ENCODE measurements at places on chromosomes 7 and 10.

GRCh38 chr10:23657677-23658076 is 218.8 kb downstream of the OTUD1 start:
- DNase-seq: no peak

- no peak for DNase-seq
These were observed 6.2 kb upstream of the ITGB1 start for GRCh38 chr10:32964270-32964669.

DNA sequence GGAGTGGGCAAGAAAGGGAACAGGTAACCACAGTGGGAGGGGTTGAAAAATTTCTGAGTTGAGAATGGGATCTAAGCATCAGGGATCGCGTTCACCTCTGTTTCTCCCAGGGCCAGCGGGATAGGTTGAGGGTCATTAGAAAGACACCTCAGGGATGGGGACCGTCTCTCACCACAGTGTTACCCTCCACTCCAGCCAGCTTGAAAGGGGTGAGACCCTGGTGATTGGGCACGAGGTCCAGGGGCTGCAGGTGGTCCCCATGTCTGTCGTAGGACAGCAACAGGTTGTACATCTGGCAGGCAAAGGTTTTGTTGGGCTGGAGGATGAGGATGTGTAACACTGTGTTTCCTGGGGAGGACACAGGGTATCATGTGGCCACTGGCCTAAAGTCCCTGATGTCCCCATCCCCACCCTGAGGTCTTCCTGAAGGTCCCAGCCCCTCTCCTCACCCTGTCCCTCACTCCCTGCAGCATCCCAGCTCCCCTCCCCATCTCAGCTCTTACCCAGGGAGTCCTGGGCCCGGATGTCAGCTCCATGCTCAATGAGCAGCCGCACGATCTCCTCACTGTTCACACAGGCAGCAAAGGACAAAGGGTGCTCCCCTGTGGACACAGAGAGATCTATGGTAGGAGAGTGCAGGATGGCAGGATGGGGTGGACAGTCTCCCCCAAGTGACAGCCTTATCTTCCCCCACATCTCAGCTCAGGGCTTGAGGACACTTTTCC is 9.1 kb downstream of the TRPV6 start:
- no peak for DNase-seq

DNA sequence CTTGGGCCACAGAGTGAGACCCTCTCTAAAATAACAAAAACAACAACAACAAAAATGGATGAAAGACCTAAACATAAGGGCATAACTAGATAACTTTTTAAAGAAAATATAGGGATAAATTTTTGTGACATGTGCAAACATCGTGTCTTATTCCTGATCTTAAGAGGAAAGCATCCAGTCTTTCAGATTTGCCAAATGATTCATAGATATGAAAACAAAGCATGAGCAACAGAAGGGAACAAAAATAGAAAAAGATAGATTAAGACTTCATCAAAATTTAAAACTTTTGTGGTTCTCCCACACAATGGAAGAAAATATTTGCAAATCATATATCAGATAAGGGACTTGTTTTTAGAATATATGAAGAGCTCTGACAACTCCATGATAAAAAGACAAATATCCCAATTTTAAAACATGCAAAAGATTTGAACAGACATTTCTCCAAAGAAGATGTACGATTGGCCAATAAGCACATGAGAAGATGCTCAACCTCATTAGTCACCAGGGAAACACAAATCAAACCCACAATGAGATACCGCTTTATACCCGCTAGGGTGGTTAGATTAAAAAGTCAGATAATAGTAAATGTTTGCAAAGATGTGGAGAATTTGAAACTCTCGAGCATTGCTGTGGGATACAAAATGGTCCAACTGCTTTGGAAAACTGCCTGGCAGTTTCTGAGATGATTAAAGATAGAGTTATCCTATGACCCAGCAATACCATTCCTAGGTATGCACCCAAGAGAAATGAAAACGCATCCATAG is 20.3 kb downstream of the PPIF start:
- no peak for DNase-seq

- DNase-seq: no peak
These were observed 342.5 kb downstream of the PTPRN2 start for GRCh38 chr7:158244873-158245723.
